ENCODE measurements at places on chromosomes 13 and 19. TPM values are rescaled to one million over a fixed set of nuclear protein-coding genes. Genes with fewer than 3 reads are reported as not detected.
A peak's percentile ranks its signal among the peaks of the same experiment; 100 is the strongest.

DNA sequence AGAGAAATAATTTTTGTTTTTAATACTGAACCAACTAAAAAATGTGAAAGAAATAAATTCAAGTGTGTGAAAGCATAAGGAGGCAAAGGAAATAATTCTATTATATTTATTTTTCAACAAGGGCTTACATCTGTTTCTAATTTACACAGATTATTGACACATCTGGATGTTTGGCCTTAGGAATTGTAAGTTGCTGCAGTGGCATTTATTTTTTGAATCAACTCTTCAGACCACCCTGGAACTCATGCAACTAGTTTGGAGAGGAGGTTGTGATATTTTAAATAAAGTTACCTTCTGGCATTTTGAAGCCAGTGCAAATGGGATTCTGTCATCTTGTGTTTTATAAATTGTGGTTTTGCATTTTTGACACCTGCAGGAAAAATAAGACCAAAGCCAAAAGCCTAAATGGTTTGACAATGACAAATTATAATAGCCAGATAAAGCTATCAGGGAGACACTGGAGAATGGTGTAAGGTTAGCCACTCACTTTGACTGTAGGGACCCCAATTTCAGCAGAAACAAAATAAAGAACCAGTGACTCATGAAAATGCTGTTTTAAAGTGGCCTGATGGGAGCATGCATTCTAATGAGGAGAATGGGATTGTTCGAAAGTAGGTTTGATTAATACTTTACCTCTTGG is 192.9 kb downstream of the KLF5 start:
- peaks cover 11% of the 10 kb centered on the region for H3K4me1 ChIP-seq
- no peaks in the 10 kb centered on the region for H3K27me3 ChIP-seq
- H3K4me3 ChIP-seq = no peak overlapping the region
- no peaks in the 10 kb centered on the region for H3K36me3 ChIP-seq
- no peak for DNase-seq

ZIM2 gene
- not detected for polyA plus RNA-seq

EPS8L1 gene
- 1.8 TPM for polyA plus RNA-seq

GRCh38 chr19:13040232-13040947 is 45.1 kb downstream of the NFIX start:
- H3K4me1 ChIP-seq = no peaks in the 10 kb centered on the region
- H3K4me3 ChIP-seq = no peak overlapping the region
- no peaks in the 10 kb centered on the region for H3K36me3 ChIP-seq
- DNase-seq = no peak
- no peaks in the 10 kb centered on the region for H3K27me3 ChIP-seq

PET100 gene
- polyA plus RNA-seq = 20.4 TPM

DNA sequence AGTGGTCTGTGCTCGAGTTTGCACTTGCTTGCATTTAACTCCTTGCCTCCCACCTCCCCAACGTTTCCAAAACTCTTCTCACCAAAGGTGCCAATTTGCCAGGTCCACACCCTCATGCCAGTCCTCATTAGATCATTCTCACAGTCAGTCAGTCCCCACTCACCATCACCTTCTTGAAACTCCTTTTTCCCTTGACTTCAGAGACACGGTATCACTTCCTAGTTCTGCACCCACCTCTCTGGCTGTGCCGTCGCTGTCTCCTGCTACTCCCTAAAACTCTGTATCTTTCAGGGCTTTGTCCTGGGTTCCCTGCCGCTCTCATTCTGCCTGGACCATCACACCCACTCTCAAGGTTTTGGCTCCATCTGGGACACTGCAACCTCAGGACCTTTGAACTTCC is 19.6 kb downstream of the OLFM2 start:
- H3K27ac ChIP-seq = no peak overlapping the region
- DNase-seq = no peak
- peaks cover 11% of the 10 kb centered on the region for H3K4me1 ChIP-seq
- H3K27me3 ChIP-seq = peaks cover 22% of the 10 kb centered on the region

DNA sequence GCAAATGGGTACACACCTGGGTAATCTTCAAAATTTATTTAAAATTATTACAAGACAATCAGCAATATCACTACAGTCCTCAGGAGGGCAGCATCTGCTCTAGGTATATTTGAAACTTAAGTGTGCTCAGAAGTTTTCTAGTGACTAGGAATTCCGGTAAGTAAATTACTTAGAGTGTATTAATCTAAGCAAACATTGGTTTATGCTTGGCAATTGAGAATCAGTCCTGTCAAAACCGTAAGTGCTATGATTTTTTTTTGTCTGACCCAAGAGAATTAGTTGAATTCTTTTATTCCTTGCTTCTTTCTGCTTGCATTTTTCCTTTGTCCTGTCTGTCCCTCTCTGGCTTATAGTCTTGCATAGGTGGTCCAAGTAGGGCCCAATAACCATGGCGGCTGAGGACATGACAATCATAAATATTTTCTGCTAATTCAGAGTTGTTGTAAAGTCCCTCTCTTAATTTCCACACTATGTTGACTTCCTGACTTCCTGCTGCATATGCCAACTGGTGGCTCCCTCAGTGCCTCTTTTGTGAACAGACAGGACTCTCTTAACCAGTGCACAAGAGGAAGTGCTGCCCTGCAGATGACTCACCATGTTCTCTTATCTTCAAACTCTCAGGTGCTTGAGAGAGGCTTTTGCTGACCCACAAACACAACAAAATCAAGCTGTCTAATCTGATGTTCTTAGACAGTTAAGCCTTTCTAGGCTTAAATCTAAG is 82.2 kb downstream of the SLAIN1 start:
- DNase-seq = peak; percentile 63
- H3K27ac ChIP-seq = no peak overlapping the region
- peak overlapping the region; percentile 10 for H3K4me3 ChIP-seq
- H3K27me3 ChIP-seq = no peaks in the 10 kb centered on the region
- H3K36me3 ChIP-seq = no peaks in the 10 kb centered on the region

- H3K27me3 ChIP-seq = no peaks in the 10 kb centered on the region
- no peaks in the 10 kb centered on the region for H3K4me1 ChIP-seq
- H3K27ac ChIP-seq = no peak overlapping the region
- H3K36me3 ChIP-seq = no peaks in the 10 kb centered on the region
- DNase-seq = no peak
Measured at GRCh38 chr19:29372461-29372860, 153.3 kb upstream of the VSTM2B start.

IRS2 gene
- 27.1 TPM for polyA plus RNA-seq

ZNF560 gene
- polyA plus RNA-seq = not detected

DAND5 gene
- not detected for polyA plus RNA-seq

C19orf67 gene
- not detected for polyA plus RNA-seq

GRCh38 chr19:35315883-35316282 is 13.1 kb upstream of the CD22 start:
- peaks cover 46% of the 10 kb centered on the region for H3K4me1 ChIP-seq
- H3K27me3 ChIP-seq = no peaks in the 10 kb centered on the region
- H3K4me3 ChIP-seq = no peak overlapping the region

DNA sequence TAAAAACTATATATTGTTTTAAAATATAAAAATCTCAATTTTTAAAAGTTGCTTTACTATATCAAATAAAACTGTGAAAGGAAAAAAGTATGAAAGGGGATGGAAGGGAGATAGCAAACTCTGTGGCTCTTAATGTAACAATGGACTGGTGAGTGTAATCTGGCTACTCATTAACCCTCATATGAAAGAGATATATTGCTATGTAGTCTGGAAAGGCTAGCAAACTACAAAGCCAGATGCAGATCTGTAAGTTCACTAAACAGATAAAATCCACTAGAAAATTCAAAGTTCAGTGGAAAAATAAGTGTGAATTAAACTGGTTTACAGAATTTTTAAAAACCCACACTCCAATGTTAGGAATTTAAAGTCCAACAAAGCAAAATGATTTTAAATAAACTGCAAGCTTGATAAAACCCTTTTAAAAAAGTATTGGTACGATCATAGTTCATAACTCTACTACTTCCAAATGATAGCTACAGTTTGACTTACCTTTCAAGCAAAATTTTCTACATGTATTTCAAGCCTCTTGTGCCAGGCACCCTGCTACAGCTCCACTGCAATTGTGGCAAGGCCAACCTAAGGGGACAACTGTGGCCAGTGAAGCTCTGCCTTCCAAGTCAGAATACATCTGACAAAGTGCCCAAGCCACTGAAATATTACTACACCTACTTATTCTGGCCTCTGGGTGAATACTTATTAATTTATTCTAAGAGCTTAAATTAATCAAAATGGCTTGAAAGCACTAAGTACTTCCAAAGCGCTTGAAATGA is 647 bp upstream of the ELF1 start:
- no peaks in the 10 kb centered on the region for H3K36me3 ChIP-seq
- H3K27ac ChIP-seq = peak overlapping the region; percentile 100
- peaks cover 31% of the 10 kb centered on the region for H3K4me1 ChIP-seq
- no peaks in the 10 kb centered on the region for H3K27me3 ChIP-seq
- no peak for DNase-seq
- H3K4me3 ChIP-seq = peak overlapping the region; percentile 100

GRCh38 chr19:42386974-42387707 is 3.0 kb downstream of the CNFN start:
- peak; percentile 65 for DNase-seq
- H3K4me3 ChIP-seq = peak overlapping the region; percentile 76
- peaks cover 39% of the 10 kb centered on the region for H3K27me3 ChIP-seq
- peaks cover 12% of the 10 kb centered on the region for H3K4me1 ChIP-seq

MYO1F gene
- polyA plus RNA-seq = 197 TPM

CACNG6 gene
- polyA plus RNA-seq = 0.18 TPM

DNA sequence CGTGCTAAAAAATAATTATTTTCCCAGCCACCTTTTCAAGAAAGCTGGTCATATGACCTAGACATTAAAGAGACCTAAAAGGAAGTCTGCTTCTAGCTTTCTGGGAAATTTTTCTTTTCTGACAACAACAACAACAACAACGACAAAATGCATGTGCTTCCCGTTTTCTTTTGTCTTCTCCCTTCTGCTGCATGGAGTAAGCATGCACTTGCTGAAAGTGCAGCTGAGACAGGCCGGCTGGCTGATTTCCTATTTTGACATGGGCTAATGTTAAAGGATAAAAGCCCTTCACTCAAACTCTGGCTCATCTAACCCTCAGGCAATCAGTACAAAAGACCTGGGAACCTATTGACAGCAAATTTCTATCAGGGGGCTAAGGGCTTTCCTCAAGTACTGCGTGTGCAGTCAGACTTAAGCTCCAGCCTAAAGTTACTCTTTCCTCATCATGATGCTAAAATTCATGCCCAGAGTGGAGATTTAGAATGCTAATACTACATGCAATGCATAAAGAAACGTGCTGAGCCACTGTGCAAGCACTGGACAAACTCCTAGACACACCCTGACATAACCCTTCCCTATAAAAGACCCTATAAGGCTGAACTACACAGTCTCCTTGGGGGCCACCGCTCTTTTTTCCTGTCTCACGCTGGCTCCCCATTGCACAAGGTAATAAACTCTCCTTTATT is 811.1 kb downstream of the UQCRFS1 start:
- H3K27ac ChIP-seq = no peak overlapping the region
- H3K27me3 ChIP-seq = no peaks in the 10 kb centered on the region
- H3K4me1 ChIP-seq = no peaks in the 10 kb centered on the region
- H3K36me3 ChIP-seq = no peaks in the 10 kb centered on the region

DNA sequence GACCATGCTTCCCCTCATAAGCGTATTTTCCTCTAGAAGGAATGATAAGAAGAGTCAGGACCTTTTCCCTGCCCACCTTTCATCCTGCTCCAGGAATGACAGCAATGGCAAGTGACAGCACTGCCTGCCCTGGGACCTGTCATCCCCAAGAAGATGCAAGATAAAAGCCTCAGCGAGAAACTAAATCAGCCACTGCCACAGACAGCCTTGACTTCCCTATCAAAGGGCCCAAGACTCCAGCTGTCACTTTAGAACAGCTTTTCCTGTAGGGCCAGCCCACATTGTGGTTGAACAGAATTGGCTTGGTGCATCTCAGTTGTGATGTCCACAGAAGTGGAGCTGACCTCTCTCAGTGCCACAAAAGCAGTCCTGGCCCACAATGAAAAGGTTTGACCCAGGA is 1.1 kb downstream of the RAB8A start:
- no peaks in the 10 kb centered on the region for H3K27me3 ChIP-seq
- peak overlapping the region; percentile 74 for H3K27ac ChIP-seq
- H3K4me3 ChIP-seq = peak overlapping the region; percentile 96
- H3K4me1 ChIP-seq = peaks cover 64% of the 10 kb centered on the region
- no peak for DNase-seq

DNA sequence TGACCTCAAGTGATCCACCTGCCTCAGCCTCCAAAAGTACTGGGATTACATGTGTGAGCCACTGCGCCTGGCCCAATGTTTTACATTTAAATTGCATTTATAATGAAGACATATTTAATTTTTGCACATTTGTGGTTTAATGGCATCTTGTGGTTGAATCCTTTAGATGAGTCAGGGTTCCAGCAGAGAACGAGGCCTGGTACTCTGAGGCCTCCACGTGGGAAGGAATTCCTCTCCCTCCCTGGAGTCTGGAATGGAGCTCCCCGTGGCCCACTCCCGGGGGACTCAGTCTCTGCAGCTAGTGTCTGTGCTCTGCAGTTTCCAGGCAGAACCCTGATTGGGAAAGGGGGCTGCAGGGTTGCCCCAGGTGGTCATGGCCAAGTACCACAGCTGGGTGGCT is 24.2 kb downstream of the ZFR2 start:
- no peaks in the 10 kb centered on the region for H3K4me1 ChIP-seq
- no peak for DNase-seq
- H3K36me3 ChIP-seq = no peaks in the 10 kb centered on the region
- no peaks in the 10 kb centered on the region for H3K27me3 ChIP-seq

DNA sequence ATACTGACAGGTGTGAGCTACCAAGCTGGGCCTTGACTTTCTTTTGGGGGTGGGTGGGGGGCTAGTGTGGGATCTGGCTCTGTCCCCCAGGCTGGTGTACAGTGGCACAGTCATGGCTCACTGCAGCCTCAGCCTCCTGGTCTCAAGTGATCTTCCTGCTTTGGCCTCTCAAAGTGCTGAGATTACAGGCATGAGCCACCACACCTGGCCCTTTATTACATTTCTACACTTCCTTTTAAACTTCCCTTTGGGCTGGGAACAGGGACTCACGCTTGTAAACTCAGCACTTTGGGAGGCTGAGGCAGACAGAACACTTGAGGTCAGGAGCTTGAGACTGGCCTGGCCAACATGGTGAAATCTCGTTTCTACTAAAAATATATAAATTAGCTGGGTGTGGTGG is 12.0 kb downstream of the FTL start:
- H3K36me3 ChIP-seq = peaks cover 48% of the 10 kb centered on the region
- no peak for DNase-seq
- no peaks in the 10 kb centered on the region for H3K4me1 ChIP-seq
- H3K27ac ChIP-seq = no peak overlapping the region
- H3K4me3 ChIP-seq = no peak overlapping the region
- no peaks in the 10 kb centered on the region for H3K27me3 ChIP-seq
